ENCODE measurements at places on chromosomes 7 and 10.

GRCh38 chr10:123553810-123554430 is 112.2 kb upstream of the GPR26 start:
- no peak for DNase-seq

- no peak for DNase-seq
Measured at GRCh38 chr7:132246591-132246990, 329.7 kb downstream of the PLXNA4 start.

DNA sequence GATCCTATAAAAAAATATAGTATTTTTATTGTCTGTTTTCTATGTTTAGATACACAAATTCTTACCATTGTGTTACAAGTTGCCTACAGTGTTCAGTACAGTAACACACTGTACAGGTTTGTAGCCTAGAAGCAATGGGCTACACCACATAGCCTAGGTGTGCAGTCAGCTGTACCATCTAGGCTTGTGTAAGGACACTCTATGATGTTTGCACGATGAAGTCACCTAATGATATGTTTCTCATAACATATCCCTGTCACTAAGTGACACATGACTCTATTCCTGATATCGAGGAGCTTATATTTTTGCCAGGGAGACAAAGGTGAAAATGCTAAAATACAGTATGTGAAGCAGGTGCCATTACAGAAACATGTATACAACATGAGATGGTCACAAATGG is 18.6 kb downstream of the ZNF25 start:
- no peak for DNase-seq

GRCh38 chr7:50309721-50310120 is 5.2 kb downstream of the IKZF1 start:
- DNase-seq = no peak

GRCh38 chr10:92750791-92751533 is 61.2 kb downstream of the HHEX start:
- DNase-seq = no peak

DNA sequence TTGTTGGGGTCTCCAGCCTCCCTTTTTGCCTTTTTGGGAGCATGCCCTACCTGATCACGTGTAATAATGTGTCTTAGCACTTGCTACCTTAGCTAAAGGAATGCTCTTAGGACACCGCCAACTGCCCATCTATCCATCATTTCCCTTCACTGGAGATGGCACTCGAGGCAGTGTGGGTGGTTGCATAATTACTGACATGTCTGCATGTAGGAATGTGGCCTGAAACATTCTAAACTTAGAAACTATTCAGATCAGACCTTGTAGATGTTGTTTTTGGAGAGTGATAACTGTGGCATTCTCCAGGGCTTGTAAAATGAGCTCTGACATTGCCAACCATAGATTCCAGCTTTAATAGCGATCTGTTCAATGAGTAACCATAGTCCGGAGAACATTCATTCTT is 365.8 kb downstream of the BBS9 start:
- no peak for DNase-seq

GRCh38 chr10:77463967-77464745 is 173.5 kb downstream of the KCNMA1 start:
- no peak for DNase-seq

GRCh38 chr10:125491381-125491780 is 191.6 kb downstream of the TEX36 start:
- no peak for DNase-seq

- no peak for DNase-seq
Measured at GRCh38 chr10:110137142-110137545, 70.3 kb upstream of the MXI1 start.

All from stimulated activated CD4-positive, alpha-beta T cell treated with anti-CD3 and anti-CD28 coated beads, Interleukin-1b, Interleukin-23, amount 100 ng/mL, for 24 hours (primary cell).